ENCODE measurements at places on chromosomes 11 and 22.

- no peak for DNase-seq
Measured at GRCh38 chr11:131511794-131512193, 141.4 kb downstream of the NTM start.

GRCh38 chr11:108966206-108966605, 301.3 kb downstream of the DDX10 start:
- DNase-seq: no peak

GRCh38 chr22:18085188-18085587, 7.4 kb downstream of the PEX26 start:
- no peak for DNase-seq

DNA sequence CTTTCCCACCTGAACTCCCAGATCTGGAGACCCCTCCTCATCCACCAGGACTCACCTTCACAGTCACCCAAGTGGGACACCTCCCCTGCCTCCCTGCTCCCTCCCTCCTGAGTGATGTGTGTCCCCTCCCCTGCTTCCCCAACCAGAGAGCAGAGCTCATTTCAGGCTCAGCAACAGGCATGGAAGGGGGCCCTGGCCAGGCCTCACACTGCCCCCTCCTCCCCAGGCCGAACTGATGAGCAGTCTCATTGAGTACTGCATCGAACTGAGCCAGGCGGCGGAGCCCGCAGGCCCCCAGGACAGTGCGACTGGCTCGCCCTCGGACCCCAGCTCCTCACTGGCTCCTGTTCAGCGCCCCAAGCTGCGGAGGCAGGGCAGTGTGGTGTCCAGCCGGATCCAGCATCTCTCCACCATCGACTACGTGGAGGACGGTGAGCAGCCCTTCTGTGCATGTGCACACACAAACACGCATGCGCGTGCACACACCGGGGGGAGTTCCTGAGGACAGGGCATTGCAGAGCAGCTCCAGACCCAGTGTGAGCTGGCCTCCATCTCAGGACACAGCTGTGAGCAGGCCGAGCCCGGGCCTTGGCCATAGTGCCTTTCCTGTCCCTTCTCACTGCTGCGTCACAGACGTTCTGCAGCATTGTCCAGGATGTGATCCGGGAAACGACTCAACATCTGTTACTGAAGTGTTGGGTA, 17.8 kb upstream of the NEAT1 start:
- DNase-seq: no peak

DNA sequence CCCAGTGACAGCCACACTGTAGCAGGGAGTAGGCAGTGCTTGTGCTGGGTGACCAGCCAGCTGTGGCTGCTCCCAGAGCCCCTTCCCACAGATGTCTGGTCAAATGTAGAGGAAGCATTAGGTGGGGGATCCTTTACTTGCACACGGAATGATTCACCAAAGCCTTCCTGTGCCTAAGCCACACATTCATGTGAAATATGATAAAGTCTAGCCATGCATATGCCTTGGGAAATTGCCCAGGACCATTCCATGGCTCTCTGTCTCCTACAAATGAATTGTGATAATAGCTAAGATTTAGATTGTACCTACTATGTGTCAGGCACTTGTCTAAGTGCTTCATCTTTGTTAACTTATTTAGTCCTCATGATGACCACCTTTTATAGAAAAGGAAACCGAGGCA, 217.5 kb upstream of the E2F8 start:
- no peak for DNase-seq

DNA sequence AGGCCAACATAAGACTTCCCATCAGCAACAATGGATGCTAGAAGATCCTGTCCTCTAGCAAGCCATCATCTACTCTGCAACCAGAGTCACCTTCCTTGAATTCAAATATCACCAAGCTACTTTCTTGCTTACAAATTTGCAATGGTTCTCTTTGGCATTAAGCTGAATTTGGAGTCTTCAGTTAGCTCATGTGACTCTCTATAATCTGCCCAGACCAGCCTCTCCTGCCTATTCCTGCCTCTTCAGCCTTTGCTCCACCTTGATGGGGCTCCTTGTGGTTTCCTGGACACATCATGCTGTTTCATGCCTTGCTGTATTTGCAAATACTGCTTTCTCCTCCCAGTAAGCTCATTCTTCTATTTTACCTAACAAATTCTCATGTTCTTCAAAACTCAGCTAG, 82.3 kb downstream of the RASSF10 start:
- DNase-seq: no peak

GRCh38 chr22:50613291-50613981, 12.8 kb downstream of the MAPK8IP2 start:
- no peak for DNase-seq

DNA sequence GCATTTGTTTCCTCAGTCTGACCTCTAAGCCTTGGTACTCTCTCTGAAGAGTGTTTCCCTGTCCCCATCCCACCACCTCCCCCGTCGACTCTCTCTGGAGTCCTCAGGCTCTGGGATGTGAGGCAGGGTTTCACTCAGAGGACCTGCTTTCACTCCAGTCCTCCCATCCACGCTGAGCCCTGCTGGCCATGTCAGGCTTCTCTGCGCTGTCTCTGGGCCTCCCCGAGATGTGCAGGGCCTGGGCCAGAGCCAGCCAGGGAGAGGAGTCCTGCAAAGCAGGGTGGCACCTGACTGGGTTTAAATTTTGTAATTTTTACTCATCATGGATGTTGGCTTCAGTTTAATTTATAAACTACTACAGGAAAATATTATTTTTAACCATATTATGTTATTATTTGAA, 3.3 kb downstream of the SCGB2A2 start:
- DNase-seq: no peak

- no peak for DNase-seq
Measured at GRCh38 chr22:19851291-19852176, 3.1 kb downstream of the GNB1L start.

GRCh38 chr22:17919276-17920144, 104.9 kb downstream of the MICAL3 start:
- no peak for DNase-seq

- DNase-seq: no peak
Measured at GRCh38 chr22:24482575-24482974, 12.6 kb upstream of the UPB1 start.

Data from D721Med (cell line).